ENCODE measurements at places on chromosomes 3 and 15.
A peak's percentile ranks its signal among the peaks of the same experiment; 100 is the strongest.

- peak; percentile 38 for DNase-seq
These were observed 28.6 kb upstream of the ANKDD1A start for GRCh38 chr15:64883100-64883581.

- DNase-seq, result no peak
These were observed 29.8 kb upstream of the PRR23E start for GRCh38 chr3:127162947-127163645.

GRCh38 chr3:109608574-109608973 lies 271.2 kb upstream of the DPPA4 start:
- no peak for DNase-seq

DNA sequence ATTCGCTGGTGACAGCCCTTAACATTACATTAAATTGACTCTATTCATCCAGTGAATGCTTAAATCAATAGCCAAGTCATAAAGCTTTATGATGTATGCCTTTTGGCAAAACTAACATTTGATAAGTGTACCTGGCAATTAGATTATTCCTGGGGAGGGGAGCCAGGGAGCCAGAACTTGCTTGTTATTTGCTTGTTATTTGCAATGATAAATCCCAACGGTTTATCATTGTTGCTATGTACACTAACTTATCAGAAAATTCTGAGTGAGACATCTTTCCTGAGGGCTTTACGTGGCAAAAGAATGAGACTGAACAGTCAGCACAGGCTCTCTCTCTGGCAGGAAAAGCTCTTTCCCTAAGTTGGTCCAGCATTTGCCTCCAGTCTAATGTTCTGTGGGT lies 35.8 kb upstream of the FBN1 start:
- DNase-seq, result no peak

- no peak for DNase-seq
These were observed 333.8 kb downstream of the ZNF621 start for GRCh38 chr3:40858364-40859115.

DNA sequence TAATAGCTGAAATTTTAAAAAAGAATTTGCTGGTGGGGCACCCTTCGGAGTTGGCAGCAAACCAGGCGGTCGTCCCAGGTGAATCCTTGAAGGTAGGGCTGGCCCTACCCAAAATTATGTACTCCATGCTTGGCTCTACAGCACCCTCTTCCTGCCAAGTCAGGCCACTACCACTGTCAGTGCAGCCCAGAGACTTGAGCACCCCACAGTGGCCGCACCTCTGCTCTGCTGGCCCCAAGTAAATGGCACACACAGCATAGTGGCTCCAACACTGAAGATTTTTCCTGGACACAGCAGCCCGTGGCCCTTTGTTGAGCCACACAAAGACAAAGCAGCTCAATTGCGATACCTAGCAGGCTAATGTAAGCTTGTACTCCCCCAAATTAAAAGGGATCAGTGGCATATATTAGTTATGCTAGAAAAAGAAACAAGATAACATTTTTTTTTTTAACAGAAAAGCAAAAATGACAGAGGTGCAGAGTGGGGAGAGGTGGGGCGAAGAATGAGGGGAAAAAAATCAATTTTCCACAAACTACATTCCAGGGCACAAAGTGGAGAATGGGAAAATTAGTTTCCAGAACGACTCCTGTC lies 250.5 kb downstream of the UACA start:
- DNase-seq, result peak; percentile 72

All from stimulated activated CD4-positive, alpha-beta T cell treated with anti-CD3 and anti-CD28 coated beads, Interleukin-12 subunit alpha, Interleukin-12 subunit beta, amount 100 ng/mL, for 48 hours (primary cell).